Mesothelial cell of epicardium (in vitro differentiated cells): ENCODE measurements at places on chromosomes 6 and 20. TPM values are rescaled to one million over a fixed set of nuclear protein-coding genes. Genes with fewer than 3 reads are reported as not detected.
A peak's percentile ranks its signal among the peaks of the same experiment; 100 is the strongest.

The PSORS1C1 gene
- 0.29 to 1.1 TPM (median 0.72 TPM) in 3 replicates for total RNA-seq

The CAGE1 gene
- total RNA-seq: 0.09 to 0.18 TPM (median 0.09 TPM) in 3 replicates

The FAM83C gene
- total RNA-seq: 0.07 TPM in 1 of 3 replicates, not detected in the others

The LY6G6C gene
- 0.89 to 1.4 TPM (median 1.3 TPM) in 3 replicates for total RNA-seq

The SYTL3 gene
- total RNA-seq: 5.4 to 6.1 TPM (median 5.5 TPM) in 3 replicates

The STMND1 gene
- 0.34 to 0.38 TPM in 2 of 3 replicates, not detected in the other for total RNA-seq

The KIAA1755 gene
- 3.3 to 4.4 TPM (median 3.6 TPM) in 3 replicates for total RNA-seq

The ESR1 gene
- not detected in 3 replicates for total RNA-seq

The BAG2 gene
- total RNA-seq: 4.5 to 5.4 TPM (median 5.0 TPM) in 3 replicates

The FABP7 gene
- 2.9 to 4.0 TPM (median 3.9 TPM) in 3 replicates for total RNA-seq

The DPPA5 gene
- total RNA-seq: not detected in 3 replicates

The RIPOR3 gene
- 18.8 to 20.0 TPM (median 19.2 TPM) in 3 replicates for total RNA-seq

DNA sequence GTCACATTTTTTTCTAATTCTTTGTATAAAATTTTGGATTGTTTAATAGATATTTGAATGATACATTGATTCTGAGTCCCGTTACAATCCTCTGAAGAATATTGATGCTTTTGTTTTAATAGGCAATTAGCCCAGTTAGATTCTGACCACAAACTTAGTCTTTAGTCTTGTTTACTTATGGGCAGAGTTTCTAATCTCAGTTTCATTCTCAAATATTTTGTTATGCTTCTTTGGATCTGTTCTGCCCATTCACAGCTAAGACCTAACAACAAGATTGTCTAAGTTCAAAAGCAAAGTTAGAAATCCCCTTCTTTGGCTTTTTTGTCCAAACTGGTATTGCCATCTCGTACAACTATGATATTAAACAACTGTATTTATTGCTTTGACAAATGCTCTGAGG lies 58.0 kb downstream of the TBXT start:
- DNase-seq: no peak

GRCh38 chr6:107716688-107717089 lies 107.4 kb downstream of the SCML4 start:
- no peak for DNase-seq

GRCh38 chr20:46464451-46464850 lies 48.9 kb downstream of the ZNF334 start:
- DNase-seq: no peak

- no peak for DNase-seq
Measured at GRCh38 chr6:130879826-130880225, 52.6 kb downstream of the SMLR1 start.

DNA sequence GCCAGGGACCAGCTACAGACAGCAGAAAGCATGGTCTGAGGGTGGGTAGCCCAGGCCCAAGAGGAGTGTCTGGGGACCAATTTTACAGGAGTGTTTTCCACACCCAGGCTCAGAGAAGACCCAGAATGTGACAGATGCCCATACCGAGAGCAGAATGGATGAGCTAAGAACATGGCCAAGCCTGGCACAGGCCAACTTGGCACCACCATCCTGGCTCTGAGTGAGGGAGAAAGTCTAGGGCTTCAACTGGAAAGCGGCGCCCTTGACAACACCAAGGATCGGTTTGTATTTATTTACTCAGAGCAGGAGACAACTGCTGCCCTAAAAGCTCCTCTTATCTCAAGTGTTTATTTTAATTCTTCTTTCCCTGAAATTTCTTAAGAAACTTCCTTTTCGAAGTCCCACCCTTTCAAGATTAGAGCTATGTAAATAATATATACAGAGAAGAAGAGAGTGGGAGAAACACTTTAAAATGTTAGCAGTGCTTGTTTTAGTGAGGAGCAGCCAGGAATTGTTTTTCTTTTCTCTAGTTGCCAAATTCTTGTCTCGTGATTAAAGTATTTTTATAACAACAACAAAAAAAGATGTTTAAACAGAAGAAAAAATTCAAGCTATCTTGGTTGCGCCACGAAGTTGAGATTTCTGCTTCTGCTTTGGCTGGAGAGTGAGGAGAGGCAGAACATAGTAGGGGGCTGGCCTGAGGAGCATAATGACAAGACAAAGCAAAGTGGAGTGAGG lies 16.2 kb downstream of the TNXB start:
- no peak for DNase-seq

DNA sequence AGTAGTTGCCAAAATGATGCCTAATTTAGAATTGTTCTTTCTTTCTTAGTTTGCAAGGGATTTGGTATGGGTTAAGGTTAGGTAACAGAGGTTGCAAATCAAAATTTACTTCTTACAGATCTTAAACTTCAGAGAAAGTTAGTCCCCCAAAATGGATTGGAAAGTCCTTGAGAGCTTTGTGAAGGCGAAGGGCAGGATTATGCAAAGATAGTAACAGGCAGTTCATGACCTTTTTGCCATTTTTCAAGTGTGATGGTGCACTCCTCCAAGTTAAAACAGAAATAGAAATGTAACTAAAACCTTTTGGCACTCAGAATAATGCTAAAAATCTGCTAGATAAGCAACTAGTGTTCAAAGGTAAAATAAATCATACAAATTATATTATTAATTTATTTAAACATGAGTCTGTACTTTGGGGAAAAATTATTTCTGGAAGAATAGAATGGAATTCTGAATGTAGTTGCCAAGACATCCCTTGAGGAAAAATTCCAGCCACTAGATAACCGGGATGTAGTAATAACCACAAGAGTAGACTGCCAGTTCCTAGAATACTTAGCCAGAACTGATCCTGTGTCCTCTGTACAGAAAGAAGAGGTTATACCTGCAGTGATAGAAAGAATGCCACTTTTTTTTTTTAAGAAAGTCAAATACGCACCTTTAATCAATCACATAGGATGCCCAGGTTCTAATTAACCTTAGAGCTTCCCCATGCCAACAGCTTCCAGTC lies 31.8 kb upstream of the DAAM2 start:
- no peak for DNase-seq

- no peak for DNase-seq
Measured at GRCh38 chr6:135922174-135922573, 70.7 kb downstream of the PDE7B start.

DNA sequence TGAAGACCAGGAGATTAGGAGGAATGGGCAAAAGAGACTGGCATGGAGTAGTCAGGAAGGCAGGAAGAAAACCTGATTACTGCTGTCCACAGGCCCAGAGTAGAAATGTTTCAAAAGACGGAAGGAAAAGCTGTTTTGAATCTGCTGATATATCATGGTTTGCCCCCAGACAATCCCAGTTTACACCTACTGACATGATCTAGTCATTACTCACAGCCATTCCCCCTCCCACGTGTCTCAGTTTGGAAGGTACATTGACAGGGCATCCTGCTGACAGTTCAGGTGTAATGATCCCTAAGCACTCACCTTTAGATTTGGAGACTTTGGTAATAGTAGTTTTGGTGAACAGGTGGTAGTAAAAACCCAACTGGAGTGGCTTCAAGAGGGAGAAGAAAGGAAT lies 9.8 kb upstream of the TXNDC5 start:
- DNase-seq: no peak

- no peak for DNase-seq
Measured at GRCh38 chr6:45816674-45817297, 198.9 kb downstream of the CLIC5 start.

DNA sequence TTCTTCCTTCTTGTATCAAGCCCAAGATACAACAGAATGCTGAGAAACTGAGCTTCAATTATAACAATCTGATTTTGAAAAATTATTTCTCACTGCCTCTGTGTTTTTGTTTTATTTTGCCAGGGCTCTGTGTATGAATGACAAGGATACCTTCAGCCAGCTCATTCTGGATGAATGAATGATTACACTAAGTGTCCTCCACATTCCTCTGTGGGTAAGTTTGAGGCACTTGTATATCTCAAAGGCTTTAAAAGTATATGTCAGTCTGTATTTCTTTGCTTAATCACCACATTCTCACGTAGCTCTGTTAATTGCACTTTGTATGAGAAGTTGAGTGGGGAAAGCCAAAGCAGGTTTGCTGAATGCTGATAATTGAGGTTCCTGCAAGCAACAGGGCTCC lies 95.1 kb downstream of the TIAM2 start:
- no peak for DNase-seq

DNA sequence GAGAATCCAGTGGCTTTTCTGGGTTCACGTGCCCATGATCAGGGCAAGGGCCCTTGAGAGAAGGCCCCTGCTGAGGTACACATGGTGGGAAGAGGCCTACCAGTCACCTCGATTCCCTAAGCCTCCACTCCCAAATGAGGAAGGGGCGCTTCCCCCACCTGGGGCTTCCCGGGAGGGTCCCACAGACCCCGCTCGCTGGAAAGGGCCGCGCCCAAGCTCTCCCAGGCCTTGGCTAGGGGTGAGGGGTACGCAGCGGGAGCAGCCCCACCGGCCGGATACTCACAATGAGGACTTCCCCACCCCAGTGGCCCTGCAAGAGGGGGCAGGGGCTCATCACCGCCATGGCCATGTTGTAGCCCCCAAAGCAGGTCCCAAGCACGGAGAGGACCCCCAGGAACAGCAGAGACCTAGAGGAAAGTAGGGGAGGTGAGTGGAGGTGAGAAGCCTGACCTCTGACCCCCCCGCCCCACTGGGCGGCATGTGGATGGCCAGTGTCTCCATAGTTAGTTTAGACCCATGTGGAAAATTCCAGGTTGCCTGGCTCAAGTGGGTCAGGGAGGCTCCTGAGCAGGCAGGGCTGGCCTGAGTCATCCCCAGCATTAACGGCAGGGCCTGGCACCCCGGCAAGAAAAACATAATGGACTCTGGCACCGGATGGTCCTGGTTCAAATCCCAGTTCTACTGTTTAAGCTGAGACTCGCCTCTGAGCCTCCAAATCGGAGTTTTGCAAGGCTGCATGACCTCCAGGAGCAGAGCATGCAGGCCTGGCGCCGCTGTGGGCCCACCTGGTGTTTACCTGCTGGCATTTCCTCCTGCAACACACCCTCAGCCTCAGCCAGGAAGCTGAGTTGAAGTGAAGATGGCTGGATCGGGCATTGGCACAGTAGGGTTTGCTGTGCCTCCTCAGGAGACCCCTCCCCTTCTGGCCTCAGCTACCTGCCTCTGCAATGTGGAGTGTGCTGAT lies 6.6 kb downstream of the SLC52A3 start:
- DNase-seq: no peak

DNA sequence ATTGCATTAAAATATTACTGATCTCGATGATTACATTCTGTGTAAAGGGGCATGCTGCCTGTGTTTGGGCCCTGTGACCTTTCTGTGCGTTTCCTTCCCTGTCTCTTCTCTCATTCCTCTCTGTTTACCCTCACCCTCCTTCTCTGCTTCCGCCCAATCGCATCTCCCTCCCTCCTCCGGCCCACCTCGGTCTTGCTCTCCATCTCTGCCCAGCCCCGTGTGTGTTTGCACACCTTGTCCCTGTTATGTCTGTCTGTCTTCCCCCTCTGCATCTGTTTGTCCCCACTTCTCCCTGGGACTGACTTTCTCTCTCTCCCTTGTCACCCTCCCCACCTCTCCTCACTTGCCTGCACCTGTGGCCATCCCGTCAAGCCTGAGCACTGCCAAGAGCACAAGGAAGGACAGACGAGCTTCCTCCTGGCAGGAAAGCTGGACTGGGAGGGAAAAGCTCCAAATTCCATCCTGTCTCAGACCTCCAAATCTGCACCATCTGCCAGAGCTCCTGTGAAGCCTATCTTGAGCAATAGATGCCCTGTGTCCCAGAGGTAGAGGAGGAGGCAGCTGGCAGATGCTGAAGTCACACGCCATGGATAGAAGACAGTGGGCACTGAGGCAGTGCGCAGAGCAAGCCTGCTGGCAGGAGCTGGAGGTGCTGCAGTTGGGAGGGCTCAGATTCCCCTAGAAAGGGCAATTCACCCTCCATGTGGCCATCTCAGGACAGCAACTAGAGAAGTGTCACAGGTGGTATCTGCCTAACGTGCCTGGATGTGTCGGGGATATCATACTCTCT lies 172.3 kb downstream of the PTPRT start:
- no peak for DNase-seq

DNA sequence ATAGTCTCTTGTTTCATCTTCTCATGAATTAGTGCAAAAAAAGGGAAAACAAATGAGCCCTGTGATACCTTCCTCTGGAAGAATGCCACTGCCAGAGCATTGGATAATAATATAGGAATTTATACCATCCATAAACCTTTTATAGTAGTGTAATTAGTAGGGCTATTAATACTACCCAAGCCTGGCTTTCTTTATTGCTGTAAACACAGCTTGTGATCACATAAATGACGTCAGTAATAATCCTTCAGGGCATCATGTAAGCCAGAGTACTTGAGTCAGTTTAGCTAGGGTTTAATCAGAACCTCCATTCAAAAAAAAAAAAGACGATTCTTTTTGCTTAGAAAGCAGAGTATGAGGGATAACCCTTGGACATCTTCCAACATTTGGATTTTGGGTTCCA lies 264.8 kb downstream of the SLC35F1 start:
- no peak for DNase-seq

GRCh38 chr20:42484335-42484734 lies 705.4 kb downstream of the PTPRT start:
- DNase-seq: no peak

DNA sequence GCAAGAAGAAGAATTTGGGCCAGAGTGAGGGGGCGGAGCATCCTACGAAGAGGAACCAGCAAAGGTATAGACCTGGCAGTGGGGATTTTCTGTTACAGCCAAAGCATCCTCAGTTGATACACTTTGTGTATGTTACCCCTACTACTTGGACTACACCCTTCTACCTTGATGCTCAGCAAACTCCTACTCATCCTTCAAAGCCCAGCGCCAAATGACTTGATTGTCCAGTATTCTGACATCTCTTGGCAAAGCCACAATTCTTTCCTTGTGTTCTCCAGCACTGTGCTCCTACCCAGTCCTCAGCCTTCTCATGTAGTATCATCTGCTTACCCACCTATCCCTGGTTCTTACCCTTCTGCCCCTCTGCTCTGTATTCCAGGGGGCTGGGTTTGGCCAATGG lies 21.7 kb upstream of the CTNNBL1 start:
- no peak for DNase-seq

- DNase-seq: no peak
Measured at GRCh38 chr6:14452567-14453527, 335.3 kb downstream of the CD83 start.

DNA sequence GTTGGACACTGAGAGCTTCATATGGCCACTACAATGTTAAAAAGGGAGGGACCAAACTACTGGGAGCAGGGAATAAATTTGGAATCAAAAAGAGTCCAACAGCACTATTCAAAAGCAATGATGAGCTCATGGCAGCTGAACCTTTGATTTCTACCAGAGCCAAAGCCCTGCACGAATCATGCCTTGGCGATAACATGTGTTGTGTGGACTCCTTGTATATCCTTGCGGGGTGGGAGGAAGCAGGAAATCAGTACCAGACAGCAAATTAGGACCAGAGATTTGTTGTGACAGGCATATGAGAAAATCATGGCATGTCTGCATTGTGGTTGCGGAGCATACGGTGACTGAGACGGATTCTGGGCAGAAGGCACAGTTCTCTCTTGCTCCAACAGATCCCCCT lies 85.6 kb upstream of the EMILIN3 start:
- DNase-seq: no peak

GRCh38 chr20:2840967-2841531 lies 504 bp downstream of the VPS16 start:
- peak; percentile 63 for DNase-seq

- no peak for DNase-seq
Measured at GRCh38 chr6:7580927-7581618, 8.9 kb upstream of the SNRNP48 start.
